ENCODE measurements at places on chromosomes 6 and 20.

DNA sequence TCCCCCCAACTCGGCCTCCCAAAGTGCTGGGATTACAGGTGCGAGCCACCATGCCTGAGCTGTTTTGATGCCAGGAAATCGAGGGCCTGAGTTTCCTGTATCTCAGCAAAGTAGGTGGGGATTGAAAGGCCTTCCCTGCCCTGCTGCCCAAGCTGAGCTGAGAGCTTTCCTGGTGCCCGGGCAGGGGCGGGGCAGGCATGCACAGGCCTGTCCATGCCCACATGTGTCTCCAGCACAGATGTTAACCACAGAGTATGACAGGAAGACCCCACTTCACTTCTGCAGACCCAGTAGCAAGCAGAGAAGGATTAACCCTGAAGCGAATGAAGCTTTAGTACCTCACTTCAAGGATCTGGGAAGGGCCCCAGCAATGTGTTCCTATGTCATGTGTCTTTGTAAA is 66.0 kb downstream of the GPR6 start:
- ATAC-seq, result no peak

- ATAC-seq, result no peak
Observed at GRCh38 chr6:170278743-170279094, 12.2 kb downstream of the DLL1 start.

- ATAC-seq, result peak; percentile 0
Observed at GRCh38 chr6:117481926-117482239, 591 bp upstream of the DCBLD1 start.

- no peak for ATAC-seq
Observed at GRCh38 chr6:45931232-45931631, 84.4 kb downstream of the CLIC5 start.

Measured in activated T-helper 17 cell treated with anti-CD3 and anti-CD28 coated beads, Interleukin-2, amount 50 U/mL, for 72 hours (primary cell).